Skeletal muscle tissue (tissue), 5 donors: ENCODE measurements at places on chromosomes 4 and X. TPM values are rescaled to one million over a fixed set of nuclear protein-coding genes. Genes with fewer than 3 reads are reported as not detected.

SYTL4 gene
- 2.6 TPM for total RNA-seq

BTK gene
- total RNA-seq, result 2.1 TPM

SMIM31 gene
- total RNA-seq, result not detected

PAGE2B gene
- total RNA-seq, result not detected

PGRMC1 gene
- 89.8 TPM for total RNA-seq

FGF16 gene
- 3.1 TPM for total RNA-seq

ASIC5 gene
- not detected for total RNA-seq

MAGEA6 gene
- not detected for total RNA-seq

GPC3 gene
- total RNA-seq, result 306 TPM

CTAG1A gene
- total RNA-seq, result not detected

GPR34 gene
- 13.6 TPM for total RNA-seq

GASK1B gene
- 24.5 TPM for total RNA-seq

KLHL13 gene
- 80.9 TPM for total RNA-seq

NAP1L3 gene
- total RNA-seq, result 7.3 TPM

ELOVL6 gene
- 3.1 TPM for total RNA-seq

UCP1 gene
- 1.0 TPM for total RNA-seq

GPR82 gene
- not detected for total RNA-seq

PASD1 gene
- under 0.01 TPM for total RNA-seq

SLITRK2 gene
- total RNA-seq, result 0.52 TPM

GPRIN3 gene
- total RNA-seq, result 3.7 TPM

KLB gene
- total RNA-seq, result 1.0 TPM

UGT8 gene
- total RNA-seq, result 2.1 TPM

GRID2 gene
- total RNA-seq, result 1.6 TPM

MAMLD1 gene
- total RNA-seq, result 2.6 TPM

RTL3 gene
- under 0.01 TPM for total RNA-seq

KCND1 gene
- total RNA-seq, result 0.52 TPM

SPRY1 gene
- 77.8 TPM for total RNA-seq

ANXA10 gene
- not detected for total RNA-seq

SMIM10L2A gene
- total RNA-seq, result 1.6 TPM

HSFX1 gene
- under 0.01 TPM for total RNA-seq

YY2 gene
- total RNA-seq, result 1.6 TPM

FGD1 gene
- 4.2 TPM for total RNA-seq

S100P gene
- 0.52 TPM for total RNA-seq

HGFAC gene
- 0.52 TPM for total RNA-seq

DMRTC1 gene
- not detected for total RNA-seq

JCHAIN gene
- 2.1 TPM for total RNA-seq

HTN1 gene
- total RNA-seq, result not detected

NEUROG2 gene
- total RNA-seq, result not detected

KIAA1210 gene
- not detected for total RNA-seq

USP17L18 gene
- total RNA-seq, result not detected

PHKA2 gene
- total RNA-seq, result 17.2 TPM

AREG gene
- total RNA-seq, result not detected

NLRP2B gene
- not detected for total RNA-seq

DDX3X gene
- 124 TPM for total RNA-seq

LCORL gene
- 12.5 TPM for total RNA-seq

HERC5 gene
- total RNA-seq, result 5.7 TPM

TCEANC gene
- total RNA-seq, result 14.1 TPM

CPE gene
- 89.8 TPM for total RNA-seq

DRD5 gene
- under 0.01 TPM for total RNA-seq

TDO2 gene
- not detected for total RNA-seq

POU4F2 gene
- not detected for total RNA-seq

RAB28 gene
- total RNA-seq, result 18.8 TPM
